NCI-H1105 treated with DMSO at 0.1 percent for 48 hours (cell line): ENCODE measurements at places on chromosomes 4 and X.

- DNase-seq = no peak
Observed at GRCh38 chr4:24747234-24747975, 48.0 kb upstream of the SOD3 start.

- DNase-seq = peak; percentile 41
Observed at GRCh38 chrX:25968920-25969319, 169.2 kb upstream of the MAGEB18 start.

DNA sequence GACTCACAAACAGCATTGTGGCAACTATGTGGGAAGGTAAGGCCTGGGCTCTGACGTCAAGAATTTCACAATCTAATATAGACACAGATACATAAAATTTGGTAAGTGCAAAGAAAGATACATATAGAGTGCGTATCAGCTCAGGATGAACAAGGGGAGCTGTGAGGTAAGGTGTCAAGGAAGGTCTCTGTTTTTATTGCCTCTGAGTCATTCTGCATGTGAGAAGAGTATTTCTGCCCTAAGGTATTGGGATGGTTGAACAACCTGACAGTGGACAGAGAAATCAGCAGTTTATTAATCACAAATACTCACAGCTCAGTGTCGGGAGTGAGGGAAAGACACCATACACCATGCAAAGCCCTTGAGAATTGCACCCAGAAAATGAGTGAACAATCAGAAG lies 89.8 kb downstream of the COMMD8 start:
- DNase-seq = no peak

DNA sequence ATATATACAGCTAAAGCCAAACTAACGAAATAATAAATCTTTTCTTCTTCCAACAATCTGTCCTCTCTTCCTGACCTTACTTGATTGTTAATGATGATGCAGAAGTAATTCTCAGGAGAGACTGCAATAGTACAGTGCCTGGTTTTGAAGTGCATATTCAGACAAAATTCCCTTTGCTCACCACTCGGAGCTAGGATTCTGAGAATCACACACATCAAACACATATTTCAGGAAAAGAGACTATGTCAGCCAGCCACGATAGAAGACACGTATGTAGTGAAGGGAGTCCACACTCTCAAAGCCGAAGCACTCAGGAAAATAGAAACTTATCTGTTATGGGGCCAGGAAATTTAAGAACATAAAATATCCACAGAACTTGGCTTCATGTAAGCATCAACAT lies 362.5 kb upstream of the FAT1 start:
- no peak for DNase-seq

DNA sequence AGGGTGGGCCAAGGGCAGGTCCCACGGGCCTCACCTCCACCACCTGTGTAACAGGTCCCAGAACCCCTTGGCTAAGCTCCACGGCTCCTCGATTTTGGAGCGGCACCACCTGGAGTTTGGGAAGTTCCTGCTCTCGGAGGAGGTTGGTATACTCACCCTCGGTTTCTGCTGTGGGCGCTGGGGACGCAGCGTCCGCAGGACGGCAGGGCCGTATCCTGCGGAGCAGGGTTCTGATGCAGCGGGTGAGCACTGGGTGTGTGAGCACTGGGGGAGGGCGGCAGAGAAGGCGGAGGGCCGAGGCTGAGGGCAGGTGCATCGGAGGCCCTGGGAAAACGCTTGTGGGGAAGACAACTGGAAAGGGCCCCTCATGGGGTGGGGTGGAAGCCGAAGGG lies 11.0 kb downstream of the ATP5ME start:
- DNase-seq = no peak

- peak; percentile 12 for DNase-seq
Observed at GRCh38 chrX:128518508-128518907, 466.3 kb upstream of the ACTRT1 start.

- DNase-seq = peak; percentile 59
Observed at GRCh38 chrX:24110069-24110468, 39.5 kb upstream of the ZFX start.

GRCh38 chr4:155496294-155496626 lies 119.5 kb upstream of the MAP9 start:
- DNase-seq = no peak

DNA sequence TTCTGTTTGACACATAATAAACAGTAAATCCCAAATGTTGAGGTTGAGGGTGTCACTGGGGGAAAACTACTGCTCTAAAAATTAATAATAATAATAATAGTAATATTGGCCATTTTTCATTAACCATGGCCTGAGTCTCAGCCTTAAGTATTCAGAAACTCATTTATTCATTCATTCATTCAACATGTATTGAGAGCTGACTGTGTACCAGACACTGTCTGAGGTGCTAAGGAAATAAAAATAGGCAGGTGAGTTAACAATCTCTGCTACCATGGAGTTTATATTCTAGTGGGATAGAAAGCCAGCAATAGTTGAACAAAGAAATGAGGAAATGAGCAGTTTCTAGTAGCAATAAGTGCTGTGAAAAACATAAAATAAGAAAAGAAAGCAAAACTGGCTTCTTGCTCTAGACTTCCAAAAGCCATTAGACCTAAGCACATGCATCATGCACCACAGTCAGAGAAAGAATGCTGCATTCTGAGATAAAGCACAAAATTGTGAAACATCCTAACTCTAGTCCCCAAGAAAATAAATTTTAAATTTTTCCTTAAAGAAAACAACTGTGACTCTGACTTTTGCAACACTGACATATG lies 278.7 kb downstream of the RCHY1 start:
- DNase-seq = no peak
